Activated naive CD4-positive, alpha-beta T cell treated with anti-CD3 and anti-CD28 coated beads, Interleukin-2, amount 10 ng/mL, durations not matched to agents 7 days and 5 days (primary cell): ENCODE measurements at places on chromosomes 6 and 20.
A peak's percentile ranks its signal among the peaks of the same experiment; 100 is the strongest.

DNA sequence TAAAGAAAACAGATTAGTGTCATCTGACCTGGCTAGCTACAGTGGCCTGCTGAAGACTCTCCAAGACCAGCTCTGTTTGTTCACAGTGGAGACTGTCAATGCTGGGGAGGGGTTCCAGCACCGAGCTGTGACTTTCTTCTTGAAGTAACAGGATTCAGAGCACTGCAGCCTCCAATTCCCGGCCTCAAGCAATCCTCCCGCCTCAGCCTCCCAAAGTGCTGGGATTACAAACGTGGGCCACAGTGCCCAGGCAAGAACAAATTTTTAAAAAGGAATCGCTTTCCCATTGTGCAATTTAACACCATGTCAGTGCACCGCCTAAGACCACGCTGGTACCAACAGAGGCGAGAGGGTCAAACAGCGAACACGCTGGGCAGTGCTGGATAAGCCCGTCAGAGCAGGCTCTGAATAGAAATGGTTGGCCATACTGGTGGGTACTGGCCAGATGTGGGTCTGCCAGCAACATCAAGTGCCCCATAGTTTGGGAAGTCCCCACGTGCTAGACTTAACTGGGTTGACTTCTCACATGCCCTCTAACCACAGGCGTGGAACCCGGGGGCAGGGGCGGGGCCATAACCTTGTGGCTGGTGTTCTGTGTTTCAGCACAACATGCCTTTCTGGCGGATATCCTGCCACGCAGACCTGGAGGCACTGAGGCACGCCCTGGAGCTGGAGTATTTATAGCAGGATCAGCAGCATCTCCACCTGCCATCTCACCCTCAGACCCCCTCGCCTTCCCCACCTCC, 168.9 kb downstream of the ZMYND8 start:
- DNase-seq = peak; percentile 57

- peak; percentile 83 for DNase-seq
Observed at GRCh38 chr6:28124350-28124970, at the start of gene ZSCAN16. Gene ZSCAN16, plus strand, starts transcription at chr6:28124609. Its CDS starts 835 bp downstream, at chr6:28125444.

DNA sequence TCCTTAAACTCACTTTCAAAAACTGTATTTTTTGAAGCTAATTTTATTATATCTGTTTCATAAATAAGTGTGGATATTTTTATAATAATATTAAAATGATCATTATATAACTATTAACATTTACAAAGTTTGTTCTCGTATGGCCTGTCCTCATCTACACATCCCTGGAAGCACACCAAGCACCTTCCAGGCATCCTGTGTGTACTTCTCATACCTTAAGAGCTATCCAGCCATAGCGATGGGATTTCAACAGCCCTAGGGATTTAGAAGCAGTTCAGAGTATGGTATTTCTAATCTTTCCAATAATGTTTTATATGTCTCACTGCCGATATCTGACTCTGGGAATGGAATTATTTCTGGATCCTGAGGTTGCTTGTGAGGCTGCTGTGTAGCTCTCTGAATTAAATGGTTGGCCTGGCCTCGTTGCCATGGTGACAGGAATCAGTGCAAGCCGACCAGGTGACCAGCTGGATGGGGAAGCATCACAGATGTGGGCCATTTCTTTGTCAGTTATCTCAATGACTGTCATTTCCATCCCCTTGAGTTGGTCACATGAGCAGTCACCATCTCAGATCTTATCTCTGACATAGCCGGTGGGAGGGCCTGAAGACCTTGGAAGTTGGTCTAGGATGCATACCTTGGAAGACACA, 265.2 kb upstream of the RIN2 start:
- no peak for DNase-seq

GRCh38 chr6:162615016-162615705, 112.4 kb downstream of the PRKN start:
- DNase-seq = no peak

DNA sequence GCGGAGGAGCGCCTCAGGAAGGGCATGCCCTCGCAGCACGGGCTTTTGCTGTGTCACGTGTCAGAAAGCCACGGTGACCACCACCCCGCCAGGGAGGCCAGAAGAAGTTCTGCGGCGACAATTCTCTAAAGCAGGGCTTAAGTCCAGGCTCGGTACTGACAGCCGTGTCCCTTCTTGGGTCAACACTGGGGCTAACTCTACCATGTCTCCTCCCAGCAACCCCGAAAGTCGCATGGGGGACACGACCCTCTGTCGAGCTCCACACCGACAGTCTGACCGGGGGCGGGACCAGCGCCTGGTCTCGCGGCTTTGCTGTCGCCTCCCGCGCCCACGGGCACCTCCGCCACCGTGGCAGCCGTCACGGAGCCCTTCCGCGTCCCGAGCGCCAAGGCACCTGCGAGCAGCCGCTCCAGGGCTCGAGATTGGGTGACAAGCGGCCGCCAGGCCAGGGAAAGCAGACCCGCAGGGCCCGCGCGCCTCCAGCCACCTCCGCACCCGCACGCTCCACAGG, 534 bp downstream of the NANP start:
- DNase-seq = peak; percentile 52

- no peak for DNase-seq
Observed at GRCh38 chr6:94254689-94255088, 835.3 kb upstream of the EPHA7 start.

- DNase-seq = no peak
Observed at GRCh38 chr6:163715846-163716245, 301.3 kb downstream of the QKI start.

- no peak for DNase-seq
Observed at GRCh38 chr6:113741651-113742050, 115.5 kb upstream of the MARCKS start.

- DNase-seq = no peak
Observed at GRCh38 chr6:137602313-137603197, 108.4 kb upstream of the OLIG3 start.

DNA sequence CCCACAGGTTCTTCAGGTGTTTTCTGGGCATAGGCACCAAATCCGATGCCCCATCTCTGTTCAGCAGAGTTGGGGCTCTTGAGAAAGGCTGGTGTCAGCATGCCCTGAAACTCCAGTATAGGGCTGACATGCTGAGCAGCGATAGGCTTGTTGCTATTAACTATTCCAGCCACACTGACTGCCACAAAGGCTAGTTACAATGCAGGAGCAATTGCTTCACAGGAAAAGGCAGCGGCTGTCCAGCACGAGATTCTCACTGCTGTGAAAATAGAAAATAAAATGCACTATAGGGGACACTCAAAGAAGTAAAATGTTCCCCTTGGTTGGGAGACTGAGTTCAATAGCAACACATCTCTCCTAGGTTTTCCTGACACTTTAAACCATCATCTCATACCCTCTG, 112.4 kb downstream of the BFSP1 start:
- DNase-seq = no peak

- DNase-seq = no peak
Observed at GRCh38 chr6:82380566-82381185, 17.1 kb downstream of the TPBG start.

DNA sequence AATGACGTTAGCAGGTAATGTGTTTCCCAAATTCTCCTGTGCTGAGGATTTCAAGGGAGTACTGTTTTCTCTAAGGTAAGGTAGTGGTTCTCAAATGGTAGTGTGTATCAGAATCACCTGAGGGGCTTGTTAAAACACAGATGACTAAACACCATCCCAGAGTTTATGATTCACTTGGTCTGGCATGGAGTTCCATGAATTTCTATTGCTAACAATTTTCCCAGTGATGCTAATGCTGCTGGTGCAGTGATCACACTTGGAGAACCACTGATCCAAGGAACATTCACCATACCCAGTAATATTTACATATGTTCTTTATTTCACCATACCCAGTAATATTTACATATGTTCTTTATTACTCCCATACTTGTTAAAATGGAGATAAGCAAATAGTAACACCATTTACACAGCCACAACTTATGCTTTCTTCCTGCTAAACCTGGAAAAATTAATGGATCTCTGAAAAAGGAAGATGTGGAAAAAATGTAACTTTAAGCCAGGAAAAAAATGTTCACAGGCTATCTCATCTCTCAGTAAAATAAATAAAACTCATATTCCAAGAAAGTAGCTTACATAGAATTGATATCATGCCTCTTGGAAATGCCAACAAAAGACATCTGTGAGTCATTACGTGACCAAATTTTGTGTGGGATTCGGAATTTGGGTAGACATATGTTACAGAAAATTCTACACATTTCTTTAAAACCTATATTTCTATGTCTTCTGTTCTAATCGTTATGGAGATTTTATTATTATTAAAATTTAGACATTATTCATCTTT, 129.5 kb downstream of the MMUT start:
- no peak for DNase-seq

GRCh38 chr20:12748359-12748994, 260.3 kb upstream of the SPTLC3 start:
- DNase-seq = no peak

DNA sequence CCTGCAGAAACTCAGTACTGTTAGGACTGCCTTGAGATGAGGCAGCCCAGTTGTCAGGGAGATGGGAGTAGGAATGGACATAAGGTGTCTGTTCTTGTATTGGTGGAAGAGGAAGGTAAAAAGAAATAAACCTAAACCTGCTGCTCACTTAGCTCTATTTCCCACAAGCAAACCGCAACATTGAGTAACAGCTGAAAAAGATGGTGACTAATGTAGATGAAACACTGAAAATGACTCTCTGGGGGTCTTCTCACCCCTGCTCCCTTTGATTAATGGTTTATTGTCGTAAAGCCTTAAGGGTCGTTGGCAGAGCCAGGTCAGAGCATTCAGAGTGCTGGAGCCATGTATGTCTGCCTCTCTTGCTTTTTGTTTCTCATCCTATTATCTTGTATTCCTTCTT, 87.5 kb downstream of the FOXO3 start:
- no peak for DNase-seq

DNA sequence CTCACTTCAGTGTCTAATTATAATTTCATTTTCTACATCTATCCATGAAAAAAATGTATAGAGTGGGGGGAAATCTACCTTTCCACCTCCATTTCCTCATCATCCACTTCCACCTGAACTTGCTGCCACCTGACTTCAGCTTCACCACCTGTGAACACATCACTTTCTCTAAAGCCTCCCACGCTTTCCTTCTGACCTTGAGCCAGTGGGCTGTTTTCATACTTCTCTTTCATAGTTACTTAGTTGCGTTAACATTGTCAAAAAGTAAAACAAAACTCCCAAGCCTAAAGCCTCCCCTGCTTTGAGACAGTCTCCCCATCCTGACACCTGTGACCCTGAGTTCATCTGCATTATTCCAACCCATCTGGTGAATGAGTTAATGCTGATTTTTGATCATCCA, 47.3 kb downstream of the KLHL31 start:
- no peak for DNase-seq

DNA sequence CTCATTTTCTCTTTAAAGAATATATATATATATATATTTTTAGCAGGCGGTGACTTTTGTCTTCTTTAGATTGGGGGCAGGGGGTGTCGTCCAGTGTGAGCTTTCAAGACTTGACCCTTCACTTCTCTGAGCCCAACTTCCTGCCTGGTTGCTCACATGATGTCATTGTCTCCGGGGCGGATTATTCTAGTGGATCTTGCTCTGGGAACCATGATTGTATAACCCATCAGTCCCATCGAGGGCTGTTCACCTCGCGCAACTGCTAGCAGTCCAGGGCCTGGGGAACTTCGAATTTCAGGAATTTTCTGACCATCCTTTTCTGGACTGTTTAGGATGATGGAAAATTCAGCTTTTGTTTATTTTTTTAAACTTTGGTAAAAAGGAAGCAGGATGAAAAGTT, 1.0 kb downstream of the IGF2R start:
- DNase-seq = peak; percentile 52

GRCh38 chr6:42428326-42429041, 23.2 kb downstream of the TRERF1 start:
- DNase-seq = peak; percentile 31

DNA sequence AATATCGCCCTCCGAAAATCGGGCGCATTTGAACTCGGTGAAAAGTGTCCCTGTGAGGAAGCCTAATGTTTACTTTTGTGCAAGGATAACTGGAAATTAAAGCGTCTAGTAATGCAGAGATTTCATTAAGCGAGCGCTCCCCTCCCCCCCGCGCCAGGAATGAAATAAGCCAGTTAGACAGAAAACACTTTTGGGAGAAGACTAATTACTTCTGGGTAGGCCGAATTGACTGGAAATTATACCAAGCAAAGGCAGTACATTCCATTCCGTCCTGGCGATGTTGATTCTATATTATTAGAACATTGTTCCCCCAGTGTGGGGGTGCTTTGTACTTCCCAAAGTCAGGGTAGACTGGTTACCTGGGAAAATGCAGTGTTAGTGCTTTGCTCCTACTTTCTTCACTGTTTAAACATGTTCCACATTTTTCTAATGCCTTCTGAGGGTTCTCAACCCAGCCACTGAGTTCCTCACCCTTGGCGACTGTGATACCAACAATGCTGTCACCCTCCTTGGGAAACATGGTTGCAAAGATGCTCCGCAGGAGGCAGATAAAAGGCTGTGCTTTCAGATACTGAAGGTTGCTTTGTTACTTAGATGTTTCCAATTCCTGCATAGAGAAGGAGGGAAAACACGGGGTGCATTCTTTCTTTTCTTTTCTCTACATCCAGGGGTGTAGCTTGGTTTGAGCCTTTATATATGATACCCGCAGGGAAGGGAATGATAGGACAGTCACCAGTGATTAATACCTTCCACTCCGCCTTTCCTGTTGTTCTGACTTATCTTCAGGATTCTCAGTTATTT, 2.6 kb downstream of the GJA1 start:
- no peak for DNase-seq

GRCh38 chr20:23080521-23080920, 5.6 kb downstream of the CD93 start:
- no peak for DNase-seq

- no peak for DNase-seq
Observed at GRCh38 chr6:156790711-156791319, 13.6 kb downstream of the ARID1B start.

DNA sequence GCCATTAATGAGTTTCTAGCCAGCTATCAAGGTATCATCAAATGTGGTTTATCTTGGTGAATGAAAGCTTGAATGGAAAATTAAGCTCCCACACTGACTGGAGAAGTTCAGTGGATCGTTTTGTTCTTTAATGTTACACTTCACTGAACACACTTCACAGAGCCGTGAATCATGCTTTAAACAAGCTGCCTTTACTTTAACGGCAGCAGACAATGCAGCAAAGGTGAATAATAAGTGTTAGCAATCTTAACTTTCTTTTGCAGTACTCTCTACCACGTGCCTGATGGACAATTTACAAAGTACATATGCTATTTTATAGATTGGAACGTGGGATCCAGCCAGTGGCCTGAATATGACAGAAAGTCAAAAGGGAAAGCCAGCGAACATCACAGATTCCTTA, 424.5 kb downstream of the GRIK2 start:
- no peak for DNase-seq

DNA sequence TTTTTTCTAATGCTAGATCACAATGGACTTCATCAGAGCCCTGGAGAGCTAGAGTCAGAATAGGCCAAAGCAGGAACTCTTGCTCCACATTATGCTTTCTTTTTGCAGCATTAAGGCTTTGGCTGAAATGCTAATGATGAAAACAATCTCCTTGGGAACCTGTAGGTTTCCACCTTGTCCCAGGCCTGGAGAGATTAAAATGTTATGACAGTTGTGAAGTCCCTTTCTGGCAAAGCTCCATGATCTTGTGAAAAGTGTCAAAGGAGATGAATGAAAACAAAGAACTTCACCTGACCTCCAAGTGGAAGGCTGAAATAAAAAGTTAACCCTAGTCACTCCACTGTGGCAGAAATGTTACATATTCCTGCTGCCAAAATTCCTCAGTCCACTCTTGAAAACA, 64.0 kb upstream of the LRRC1 start:
- DNase-seq = no peak
